ENCODE measurements at places on chromosomes 7 and 10.
A peak's percentile ranks its signal among the peaks of the same experiment; 100 is the strongest.

DNA sequence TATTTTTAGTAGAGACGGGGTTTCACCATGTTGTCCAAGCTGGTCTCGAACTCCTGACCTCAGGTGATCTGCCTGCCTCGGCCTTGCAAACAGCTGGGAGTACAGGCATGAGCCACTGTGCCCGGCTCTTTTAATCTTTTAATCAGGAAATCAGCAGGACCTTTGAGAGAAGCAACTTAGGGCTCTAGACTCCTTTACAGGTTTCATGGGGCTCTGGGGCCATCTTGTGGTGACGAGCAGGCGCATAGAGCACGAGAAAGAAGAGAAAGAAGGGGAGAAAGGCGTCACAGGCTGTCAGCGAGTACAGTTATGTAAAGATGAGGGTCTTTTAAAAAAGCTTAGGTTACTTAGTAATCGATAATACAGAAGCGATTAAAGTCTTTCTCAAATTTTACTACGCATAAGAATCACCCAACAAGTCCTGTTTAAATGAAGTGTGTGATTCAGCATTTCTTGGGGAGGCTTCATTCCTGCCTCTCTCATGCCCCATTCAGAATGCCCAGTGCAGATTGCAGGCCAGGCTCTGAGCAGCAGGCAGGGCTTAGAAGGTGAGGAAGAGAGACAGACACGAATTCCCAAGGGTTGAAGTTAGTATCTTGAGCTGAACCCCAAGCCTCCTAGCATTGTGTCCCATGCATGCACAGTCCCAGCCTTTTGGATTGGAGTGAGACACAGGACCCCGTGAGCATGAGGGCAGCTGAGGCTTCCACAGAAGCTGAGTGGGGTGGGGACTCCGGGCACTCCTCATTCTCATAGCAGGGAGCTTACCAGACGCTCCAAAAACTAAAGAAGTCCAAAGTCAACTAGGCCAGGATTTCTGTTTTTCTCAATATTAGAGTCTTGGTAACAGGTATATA lies 23.6 kb upstream of the PFKP start:
- no peak for DNase-seq

DNA sequence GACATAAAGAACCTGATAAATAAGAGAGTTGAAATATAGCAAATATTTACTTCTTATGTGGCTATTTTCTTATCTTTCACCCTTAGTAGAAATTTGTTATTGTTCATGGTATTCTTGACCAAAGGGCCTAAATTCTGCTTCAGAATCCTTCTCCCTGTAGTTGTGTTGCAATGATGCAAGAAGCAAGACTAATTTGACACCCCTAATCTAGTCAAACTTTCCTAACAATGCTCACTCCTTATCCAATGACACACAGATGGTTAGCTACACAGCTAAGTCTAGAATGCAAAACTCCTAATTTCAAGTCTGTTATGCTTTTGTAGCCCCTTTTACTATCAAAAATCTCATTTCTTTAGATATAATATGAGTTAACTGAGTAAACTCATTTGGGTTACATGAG lies 56.1 kb downstream of the TWIST1 start:
- no peak for DNase-seq

DNA sequence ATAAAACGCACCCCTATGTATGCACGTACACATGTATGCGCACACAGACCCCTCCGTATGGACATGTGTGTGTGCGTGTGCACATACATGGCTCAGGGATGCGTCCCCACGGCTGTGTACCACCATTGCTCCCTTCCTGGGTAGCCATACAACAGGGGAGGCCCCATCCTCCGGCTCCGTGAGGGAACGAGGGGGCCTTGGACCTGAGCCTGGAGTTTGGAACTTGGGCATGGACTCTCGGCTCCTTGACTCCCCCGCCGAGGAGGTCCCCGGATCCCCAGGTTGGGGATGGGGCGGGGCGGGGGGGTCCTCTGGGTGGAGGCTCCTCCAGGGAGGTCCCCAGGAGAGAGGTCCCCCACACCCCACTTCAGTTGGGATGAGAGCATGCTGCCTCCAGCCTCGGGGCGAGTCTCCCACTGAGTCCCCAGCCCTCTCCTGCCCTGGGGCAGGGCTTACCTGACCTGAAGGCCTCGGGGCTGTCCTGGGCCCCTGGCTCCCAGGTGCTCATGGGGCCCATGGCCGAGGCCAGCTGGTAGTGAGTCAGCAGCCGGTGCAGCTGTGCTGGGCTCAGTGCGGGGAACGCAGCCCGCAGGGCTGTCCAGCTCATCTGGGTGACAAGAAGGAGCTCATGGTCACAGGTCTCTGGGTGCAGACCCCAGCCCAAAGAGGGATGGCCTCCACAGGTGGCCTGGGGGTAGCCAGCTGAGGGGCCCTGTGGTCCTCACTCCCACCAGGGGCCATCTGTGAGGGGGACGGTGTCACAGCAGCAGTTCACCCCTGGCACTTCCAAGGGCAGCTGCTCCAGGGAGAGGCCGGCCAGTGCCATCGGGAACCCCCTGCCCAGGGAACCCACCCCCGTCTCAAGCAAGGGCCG lies 29.9 kb downstream of the AP5Z1 start:
- DNase-seq: no peak

GRCh38 chr7:84446991-84447480 lies 252.4 kb upstream of the SEMA3A start:
- no peak for DNase-seq

- no peak for DNase-seq
Observed at GRCh38 chr7:28919510-28919909, 38.6 kb downstream of the TRIL start.

- DNase-seq: peak; percentile 29
Observed at GRCh38 chr7:16644636-16645592, 640 bp downstream of the ANKMY2 start.

DNA sequence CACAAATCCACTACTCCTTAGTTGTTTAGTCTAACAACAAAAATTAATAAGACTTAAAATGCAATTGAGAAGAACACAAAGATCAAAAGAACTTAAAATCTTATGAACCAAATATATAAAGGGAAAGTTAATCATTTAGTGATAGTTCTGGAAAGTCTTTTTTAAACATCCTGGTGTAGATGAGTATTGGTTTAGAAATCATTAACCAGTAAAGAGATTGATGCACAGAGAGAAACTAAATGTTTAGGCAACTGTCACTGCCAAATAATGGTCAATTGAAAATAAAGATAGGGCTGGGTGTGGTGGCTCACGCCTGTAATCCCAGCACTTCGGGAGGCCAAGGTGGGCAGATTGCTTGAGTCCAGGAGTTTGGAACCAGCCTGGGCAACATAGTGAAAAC lies 44.9 kb downstream of the SP8 start:
- no peak for DNase-seq

DNA sequence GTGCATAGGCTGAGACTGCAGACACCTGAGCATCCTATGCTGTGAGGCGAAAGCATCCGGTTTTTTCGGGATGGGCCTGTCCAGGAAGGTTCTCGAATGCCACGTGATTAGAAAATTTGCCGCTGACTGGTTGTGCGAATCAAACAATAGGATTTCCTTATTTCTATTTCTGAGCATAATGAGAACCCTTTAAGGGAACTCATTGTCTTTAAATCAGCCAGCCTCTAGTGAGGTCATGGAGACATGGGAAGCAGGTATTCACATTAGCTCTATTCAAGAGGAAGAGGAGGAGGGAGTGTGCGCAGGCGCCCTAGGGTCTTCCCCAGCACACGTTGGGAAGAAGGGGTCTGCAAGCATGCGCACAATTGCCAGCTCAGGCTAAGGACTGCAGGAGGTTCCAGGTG lies 5.6 kb downstream of the GIMAP1 start:
- DNase-seq: no peak

GRCh38 chr7:122518488-122518887 lies 180.4 kb downstream of the RNF133 start:
- DNase-seq: no peak

DNA sequence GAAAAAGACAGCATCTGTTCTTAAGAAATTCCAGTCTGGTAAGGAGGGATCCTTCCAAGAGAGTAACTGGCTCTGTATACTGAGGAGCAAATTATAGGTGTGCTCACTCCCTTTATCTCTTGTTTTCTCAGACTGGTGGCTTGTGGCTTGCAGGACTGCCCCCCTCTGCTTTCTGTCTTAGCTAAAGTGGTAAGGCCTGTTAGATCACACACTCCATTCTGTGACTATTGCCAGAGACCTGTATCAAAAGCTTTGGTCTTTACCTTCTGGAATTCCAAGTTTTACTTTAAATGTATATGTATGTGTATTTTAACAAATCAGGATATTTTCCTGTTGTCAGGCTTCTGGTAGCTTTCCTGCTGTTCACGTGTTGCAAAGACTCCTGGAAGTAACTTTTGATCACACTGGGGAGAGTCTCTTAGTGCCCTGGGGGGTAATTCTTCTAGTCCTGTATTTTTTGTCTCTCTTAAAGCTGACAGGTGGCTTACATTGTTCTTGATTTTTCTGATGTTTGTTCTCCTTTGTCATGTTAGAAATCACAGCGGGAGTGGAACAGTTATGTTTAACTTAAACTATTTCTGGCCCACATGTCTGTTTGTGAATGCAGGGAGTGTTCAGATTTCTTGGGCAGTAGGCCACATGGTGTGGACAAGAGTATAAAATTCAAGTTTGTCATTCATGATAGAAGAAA lies 99.0 kb downstream of the PLPP4 start:
- DNase-seq: no peak

- no peak for DNase-seq
Observed at GRCh38 chr10:117275121-117275520, 34.2 kb downstream of the SLC18A2 start.

GRCh38 chr7:92815412-92815811 lies 21.0 kb downstream of the CDK6 start:
- no peak for DNase-seq

- no peak for DNase-seq
Observed at GRCh38 chr10:1310271-1310789, 254.1 kb downstream of the WDR37 start.

DNA sequence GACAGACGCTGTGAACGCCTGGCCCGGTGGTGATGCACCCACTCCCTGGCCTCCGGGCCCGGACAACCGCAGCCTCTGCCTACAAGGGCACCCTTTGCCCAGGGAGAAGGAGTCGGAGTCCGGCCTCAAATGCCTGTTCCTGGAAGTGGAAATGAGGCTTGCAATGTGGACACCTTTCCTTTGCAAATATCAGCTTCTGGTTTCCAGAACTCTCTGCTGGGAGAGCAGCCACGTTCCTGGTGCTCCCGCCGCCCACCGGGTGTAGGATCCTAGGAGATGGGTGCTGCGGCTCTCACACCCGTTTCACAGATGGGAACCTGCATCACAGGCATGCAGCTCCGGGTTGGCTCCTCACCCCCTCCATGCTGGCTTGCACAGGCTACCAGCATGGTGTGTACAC lies 2.9 kb downstream of the FOXL3 start:
- no peak for DNase-seq

- no peak for DNase-seq
Observed at GRCh38 chr10:35640951-35641675, 983 bp downstream of the FZD8 start.

GRCh38 chr7:151175047-151175792 lies 7.7 kb upstream of the GBX1 start:
- DNase-seq: no peak

All from HS-27A (cell line).